Astrocyte (in vitro differentiated cells and primary cell): ENCODE measurements at places on chromosomes 1 and 21. TPM values are rescaled to one million over a fixed set of nuclear protein-coding genes. Genes with fewer than 3 reads are reported as not detected.

The BCL2L15 gene
- 0.14 and 0.38 TPM in 2 replicates for total RNA-seq

DNA sequence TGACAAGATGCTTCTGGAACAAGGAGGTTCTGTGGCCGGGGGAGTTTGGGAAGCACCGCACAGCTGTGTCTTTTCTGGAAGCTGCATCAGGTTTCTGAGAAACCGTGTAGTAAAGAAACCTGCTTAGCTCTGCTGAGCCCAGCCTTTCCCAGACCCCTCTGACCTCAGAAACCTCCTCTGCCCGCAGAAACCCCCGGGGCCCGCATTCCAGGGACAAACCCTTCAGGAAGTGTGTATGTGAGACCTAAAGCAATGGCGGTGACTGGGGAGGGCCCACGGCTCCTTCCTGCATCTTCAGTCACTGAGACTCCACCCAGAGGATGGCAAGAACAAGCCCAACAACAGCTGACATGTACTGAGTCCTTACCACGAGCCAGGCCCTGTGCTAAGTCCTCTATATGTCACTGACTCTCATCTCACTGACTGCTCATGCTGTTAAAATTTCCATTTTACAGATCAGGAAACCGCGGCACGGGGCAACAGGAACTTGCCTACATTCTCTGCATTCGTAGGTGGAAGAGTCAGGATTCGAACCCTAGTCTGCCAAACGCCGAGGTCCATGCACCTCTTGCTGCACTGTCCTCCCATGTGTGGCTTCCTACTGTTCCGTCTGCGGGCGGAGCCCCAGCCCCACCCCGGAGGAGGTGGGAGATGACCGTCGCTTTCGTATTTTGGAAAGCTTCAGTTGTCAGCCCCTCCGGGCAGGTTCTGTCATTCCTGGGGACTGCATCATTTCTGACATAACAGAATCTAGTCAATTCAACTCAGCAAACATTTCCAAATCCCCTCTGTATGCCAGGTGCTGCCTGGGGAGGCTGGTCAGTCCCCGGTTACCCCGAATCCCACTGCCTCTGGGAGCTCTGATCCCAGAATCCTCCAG, 73.3 kb upstream of the KLHDC7A start:
- DNase-seq, result no peak

The CDA gene
- total RNA-seq, result not detected in 2 replicates

The TBX15 gene
- total RNA-seq, result 0.07 and 0.10 TPM in 2 replicates

DNA sequence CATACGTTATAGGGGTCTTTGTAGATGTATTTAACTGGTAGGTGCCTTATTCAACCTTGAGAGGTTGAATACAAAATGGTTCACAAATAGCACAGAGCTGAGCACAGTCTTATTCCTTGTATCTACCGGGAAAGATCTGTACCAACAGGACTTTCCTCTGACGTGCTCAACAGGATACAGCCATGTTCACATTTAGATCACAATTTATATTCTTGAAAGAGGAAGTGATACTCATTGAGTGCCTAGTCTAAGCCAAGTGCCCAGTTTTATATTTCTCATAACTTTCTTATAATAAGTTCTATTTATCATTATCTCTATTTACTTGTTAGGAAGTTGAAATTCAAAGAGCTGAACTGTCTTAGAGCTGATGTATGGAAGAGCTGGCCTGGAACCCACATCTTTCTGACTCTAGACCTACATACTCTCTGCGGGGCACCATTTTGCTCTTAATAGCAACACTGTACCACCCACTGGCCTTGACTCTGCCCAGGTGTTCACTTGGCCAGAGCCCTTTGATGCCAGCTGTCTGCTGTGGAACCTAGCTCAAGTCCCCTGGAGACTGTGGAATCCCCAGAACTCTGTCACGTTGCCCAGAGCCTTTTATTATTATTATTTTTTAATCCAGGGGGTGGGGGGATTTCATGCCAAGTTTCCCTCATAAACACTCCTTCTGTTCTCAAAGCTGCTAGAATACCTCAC, 156.2 kb downstream of the TPR start:
- DNase-seq, result no peak

- no peak for DNase-seq
These were observed at the start of gene NMNAT2 for GRCh38 chr1:183417772-183418491. NMNAT2 (minus strand) TSS chr1:183418380; CDS start chr1:183418267, 113 bp downstream.

GRCh38 chr1:147579934-147580537, 38.7 kb downstream of the BCL9 start:
- DNase-seq, result peak; percentile 63

DNA sequence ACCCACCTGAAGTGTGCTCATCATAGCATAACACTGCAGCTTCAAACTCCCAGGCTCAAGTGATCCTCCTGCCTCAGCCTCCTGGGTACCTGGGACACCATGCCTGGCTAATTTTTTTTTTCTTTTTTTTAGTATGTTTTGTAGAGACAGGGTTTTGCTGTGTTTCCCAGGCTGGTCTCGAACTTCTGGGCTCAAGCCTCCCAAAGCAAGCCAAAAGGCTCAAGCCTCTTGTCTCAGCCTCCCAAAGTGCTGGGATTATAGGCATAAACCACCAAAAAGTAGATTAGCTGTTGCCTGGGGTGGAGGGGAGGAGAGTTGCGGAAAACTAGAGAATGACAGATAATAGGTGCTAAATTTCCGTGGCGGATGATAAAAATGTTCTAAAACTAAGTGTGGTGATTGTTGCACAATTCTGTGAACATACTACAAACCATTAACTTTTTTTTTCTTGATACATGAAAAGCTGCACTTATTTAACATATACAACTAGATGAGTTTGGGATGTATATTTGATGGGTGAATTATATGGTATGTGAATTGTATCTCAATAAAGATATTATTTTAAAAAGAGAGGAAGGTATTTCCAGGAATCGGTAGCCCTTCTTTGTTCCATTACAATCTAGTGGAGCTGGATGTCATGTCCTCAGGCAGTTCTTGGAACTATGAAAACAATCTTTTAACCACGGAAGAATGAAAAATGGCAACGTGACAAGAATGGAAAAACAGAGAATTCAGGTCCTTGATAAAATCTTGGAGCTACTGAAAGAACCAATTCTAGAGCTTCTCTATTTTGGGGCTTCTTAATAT, 27.3 kb upstream of the MED18 start:
- peak; percentile 45 for DNase-seq

- no peak for DNase-seq
These were observed 175.1 kb downstream of the FASLG start for GRCh38 chr1:172833954-172834353.

DNA sequence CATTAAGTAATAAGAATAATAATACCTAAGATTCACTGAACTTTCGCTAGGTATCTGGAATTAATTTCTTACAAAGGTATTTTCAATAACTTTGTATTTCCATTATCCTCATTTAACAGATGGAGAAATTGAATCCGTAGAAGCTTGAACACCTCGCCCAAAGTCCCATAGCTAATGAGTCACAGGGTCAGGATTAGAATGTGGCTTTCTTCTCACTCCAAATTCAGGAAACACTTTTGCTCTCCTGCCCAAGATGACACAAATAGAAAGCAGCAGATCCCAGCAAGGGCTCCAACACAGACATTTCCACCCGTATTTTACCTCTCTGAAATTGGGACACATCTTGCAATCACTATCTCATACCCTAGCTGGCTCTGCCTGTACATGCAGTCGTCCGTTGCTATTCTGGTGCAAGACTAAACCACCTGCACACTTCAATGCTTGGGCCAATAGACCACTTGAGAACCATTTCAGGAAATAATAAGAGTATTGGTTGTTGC, 125.9 kb upstream of the GREM2 start:
- DNase-seq, result peak; percentile 20

GRCh38 chr1:215888159-215888558, 321.1 kb downstream of the KCTD3 start:
- no peak for DNase-seq

GRCh38 chr1:22880174-22880601, 92.5 kb downstream of the LACTBL1 start:
- peak; percentile 58 for DNase-seq

- DNase-seq, result peak; percentile 27
These were observed 185.0 kb downstream of the ZBTB18 start for GRCh38 chr1:244236101-244236500.

- no peak for DNase-seq
These were observed 183.1 kb upstream of the KAZN start for GRCh38 chr1:14415396-14415795.

DNA sequence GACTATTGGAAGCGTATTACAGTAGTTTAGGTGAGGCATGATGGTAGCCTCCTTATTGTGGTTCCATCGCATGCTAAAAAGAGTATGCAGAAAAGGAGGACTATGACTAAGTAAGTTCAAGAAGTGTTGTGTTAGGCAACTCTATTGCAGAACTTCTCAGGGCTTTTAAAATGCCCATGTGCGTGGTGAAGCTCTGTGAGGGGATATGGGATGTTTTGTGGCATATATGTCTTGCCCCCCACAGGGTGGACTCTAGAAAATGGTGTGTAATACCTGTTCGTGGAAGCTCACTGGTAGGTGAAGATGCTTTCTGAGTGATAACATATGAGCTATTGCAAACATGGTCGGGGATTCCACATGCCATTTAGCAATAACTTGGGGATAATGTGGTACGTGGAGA, 31.7 kb downstream of the MAN1A2 start:
- DNase-seq, result no peak

- no peak for DNase-seq
These were observed 27.7 kb downstream of the ARHGEF19 start for GRCh38 chr1:16184557-16185303.

GRCh38 chr21:31801551-31802219, 69.8 kb upstream of the SCAF4 start:
- no peak for DNase-seq

The SPEN gene
- total RNA-seq, result 33.2 and 35.0 TPM in 2 replicates

The KIF26B gene
- total RNA-seq, result 6.8 and 11.4 TPM in 2 replicates

The GJA9 gene
- not detected in 2 replicates for total RNA-seq

GRCh38 chr1:59075021-59075420, 221.9 kb upstream of the FGGY start:
- DNase-seq, result no peak

GRCh38 chr1:58979086-58979485, 195.2 kb upstream of the JUN start:
- DNase-seq, result no peak

- no peak for DNase-seq
These were observed 87.3 kb upstream of the KAZN start for GRCh38 chr1:14511166-14511680.

DNA sequence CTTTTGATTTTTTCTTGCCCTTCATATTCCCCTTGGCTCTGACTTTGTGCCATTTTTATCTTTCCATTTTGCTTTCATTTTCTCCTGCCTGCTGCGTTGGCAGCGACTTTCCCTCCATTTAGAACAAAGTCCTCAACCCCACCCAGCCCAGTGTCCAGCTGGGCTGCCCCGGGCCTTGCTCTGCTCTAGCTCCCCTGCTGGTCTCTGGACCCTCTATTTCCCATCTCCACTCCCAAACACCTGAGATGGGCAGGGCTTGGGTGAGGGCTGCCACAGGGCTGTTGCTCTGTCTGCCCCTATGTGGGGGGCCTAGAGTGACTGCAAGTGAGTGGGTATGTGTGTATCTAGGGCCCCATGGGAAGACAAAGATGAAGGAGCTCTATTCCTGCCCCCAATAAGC, 7.3 kb upstream of the ADAM15 start:
- DNase-seq, result no peak

GRCh38 chr1:211704543-211704942, 29.1 kb upstream of the NEK2 start:
- DNase-seq, result no peak

GRCh38 chr1:32066489-32066873, 6.3 kb upstream of the TMEM39B start:
- peak; percentile 65 for DNase-seq

The SLC30A2 gene
- total RNA-seq, result not detected in 2 replicates
